Left renal cortex interstitium (tissue), 4 donors: ENCODE measurements at places on chromosomes 6 and 20. TPM values are rescaled to one million over a fixed set of nuclear protein-coding genes. Genes with fewer than 3 reads are reported as not detected.

The FYN gene
- polyA plus RNA-seq, result 151 TPM

The SLC32A1 gene
- 2.2 TPM for polyA plus RNA-seq

The HS3ST5 gene
- polyA plus RNA-seq, result 0.76 TPM

The MYBL2 gene
- 30.1 TPM for polyA plus RNA-seq

The FAM8A1 gene
- polyA plus RNA-seq, result 44.1 TPM

The EDN1 gene
- polyA plus RNA-seq, result 4.9 TPM

GRCh38 chr6:132063738-132064137 is 112.6 kb upstream of the CCN2 start:
- DNase-seq, result no peak

GRCh38 chr6:79152269-79152737 is 74.2 kb upstream of the PHIP start:
- no peak for DNase-seq

- no peak for DNase-seq
These were observed 15.0 kb downstream of the DLGAP4 start for GRCh38 chr20:36320898-36321695.
